ENCODE measurements at places on chromosomes 16 and 17.

- DNase-seq, result no peak
These were observed 231.0 kb downstream of the RAB11FIP4 start for GRCh38 chr17:31622500-31622899.

GRCh38 chr16:27758544-27758943 lies 208.6 kb downstream of the KATNIP start:
- no peak for DNase-seq

DNA sequence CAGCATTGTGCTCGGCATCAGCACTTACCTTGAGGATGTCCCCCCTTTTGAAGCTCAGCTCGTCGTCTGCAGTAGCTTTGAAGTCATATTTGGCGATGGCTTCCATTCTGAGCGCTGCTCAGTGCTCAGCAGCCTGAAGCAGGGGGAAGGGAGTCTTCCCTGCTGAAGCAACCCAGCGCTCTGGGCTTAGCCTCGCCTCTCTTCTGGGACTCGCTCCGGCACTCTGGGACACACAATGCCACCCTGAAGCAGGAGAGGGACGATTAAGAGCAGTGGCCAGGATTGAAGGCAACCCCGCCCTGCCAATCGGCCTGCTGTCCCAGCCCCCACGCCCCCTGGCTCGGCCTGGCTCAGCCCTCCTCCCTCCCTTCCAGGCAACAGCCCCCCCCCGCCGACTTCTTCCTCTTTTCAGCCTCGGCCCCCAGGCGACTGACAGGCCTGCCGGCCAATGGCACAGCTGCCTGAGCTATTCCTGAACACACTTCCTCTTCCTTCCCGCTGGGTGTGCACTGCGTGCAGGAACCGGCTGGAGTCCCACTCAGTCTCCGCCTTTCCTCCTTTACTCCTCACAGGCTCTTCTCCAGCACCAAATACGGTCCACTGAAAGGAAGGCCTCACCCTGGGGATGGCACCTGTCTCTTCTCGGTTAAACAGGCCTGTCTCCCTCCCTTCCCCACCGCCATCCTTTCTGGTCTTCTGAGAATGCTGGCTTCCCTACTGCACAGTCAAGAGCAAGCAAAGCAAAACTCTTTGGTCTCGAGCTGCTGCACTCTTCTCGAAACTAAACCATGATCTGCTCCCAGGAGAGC lies 11.8 kb downstream of the GRB2 start:
- DNase-seq, result peak; percentile 100

GRCh38 chr16:77491091-77491490 lies 56.3 kb upstream of the ADAMTS18 start:
- DNase-seq, result no peak

GRCh38 chr16:67571981-67572431 lies 9.7 kb downstream of the CTCF start:
- no peak for DNase-seq

GRCh38 chr17:29154516-29155226 lies 25.5 kb downstream of the MYO18A start:
- DNase-seq, result peak; percentile 38

GRCh38 chr16:89613231-89613953 lies at the start of gene DPEP1:
Gene DPEP1, plus strand, starts transcription at chr16:89613642. Its CDS starts 16,769 bp downstream, at chr16:89630411.
- DNase-seq, result no peak

DNA sequence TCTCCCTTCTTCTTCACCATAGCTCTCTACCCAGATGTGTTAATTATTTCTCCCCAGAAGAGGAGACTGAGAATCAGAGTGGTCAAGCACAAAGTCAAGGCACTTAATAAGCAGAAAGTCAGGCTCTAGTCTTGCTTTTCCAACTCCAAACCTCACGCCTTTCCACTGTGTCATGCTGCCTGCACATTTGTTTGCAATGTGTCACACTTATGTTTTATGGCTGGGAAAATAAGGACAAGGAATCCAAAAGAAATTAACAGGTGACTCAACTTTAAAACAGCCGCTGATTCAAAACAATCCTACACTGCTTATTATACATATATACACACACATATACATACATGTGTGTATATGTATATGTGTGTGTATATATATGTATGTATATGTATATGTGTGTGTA lies 255.7 kb upstream of the DYNLRB2 start:
- DNase-seq, result no peak

DNA sequence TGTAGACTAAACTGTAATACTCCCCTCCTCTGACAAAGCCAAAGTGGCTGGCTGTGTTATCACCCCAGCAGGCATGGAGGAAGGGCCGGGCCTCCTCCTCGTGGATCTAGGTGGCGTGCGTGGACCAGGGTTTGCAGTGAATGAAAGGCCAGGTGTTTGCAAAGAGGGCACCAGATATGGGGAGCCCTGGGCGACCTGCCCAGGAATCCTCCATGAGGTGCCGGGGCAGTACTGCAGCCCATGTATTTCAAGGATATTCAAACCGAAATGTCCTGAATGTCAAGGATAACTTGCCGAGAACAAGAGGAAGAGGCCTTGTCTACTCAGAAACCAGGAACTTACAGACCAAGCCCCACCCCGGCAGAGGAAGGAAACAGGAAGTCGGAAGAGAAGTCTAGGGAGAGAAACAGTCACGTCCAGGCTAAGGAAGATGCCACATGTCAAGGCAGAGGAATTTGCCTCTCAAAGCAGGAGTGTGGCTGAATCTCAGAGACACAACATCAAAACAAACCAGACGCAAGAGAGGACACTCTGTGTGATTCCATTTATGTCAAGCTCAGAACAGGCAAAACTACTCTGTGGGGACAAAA lies 13.7 kb upstream of the OSGIN1 start:
- DNase-seq, result no peak

DNA sequence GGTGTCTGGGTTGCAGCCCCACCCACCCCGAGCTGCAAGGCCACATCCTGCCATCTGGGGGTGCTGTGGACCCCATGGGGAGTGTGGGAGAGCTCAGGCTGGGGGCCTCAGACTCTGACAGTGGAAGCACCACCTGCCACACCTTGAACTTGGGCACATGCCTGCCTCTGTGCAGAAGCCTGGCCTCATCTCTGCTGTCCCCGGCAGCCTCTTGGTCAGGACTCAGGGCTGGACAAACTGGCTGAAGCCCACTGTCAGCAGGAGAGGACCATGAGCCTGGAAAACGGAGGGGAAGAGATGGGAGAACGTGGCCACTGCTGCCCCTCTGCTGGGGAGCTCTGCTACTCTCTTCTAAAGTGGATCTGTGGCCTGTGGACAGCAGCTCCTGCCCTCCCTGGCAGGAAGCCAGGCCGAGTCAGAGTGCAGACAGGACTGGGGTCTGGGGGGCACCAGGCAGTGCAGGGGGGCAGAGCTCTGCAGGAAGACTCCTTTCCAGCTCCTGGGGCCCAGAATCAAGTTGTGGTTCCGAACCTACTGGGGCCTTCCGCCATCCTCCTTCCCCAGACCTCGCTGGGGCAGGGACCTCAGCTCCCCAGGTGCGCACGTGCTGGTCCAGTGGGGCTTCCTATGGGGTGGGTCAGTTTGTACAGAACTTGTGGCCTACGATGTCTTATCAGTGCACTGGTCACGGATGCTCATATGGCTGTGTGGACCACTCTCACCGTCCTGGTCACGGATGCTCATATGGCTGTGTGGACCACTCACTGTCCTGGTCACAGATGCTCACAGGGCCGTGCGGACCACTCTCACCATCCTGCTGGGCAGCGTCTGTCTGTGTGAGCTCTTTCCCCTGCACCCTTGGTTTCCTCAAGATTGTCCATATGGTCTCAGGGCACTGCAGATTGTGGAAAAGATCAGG lies 207.7 kb downstream of the LAT start:
- DNase-seq, result no peak

GRCh38 chr16:65044873-65045272 lies 77.0 kb downstream of the CDH11 start:
- no peak for DNase-seq

GRCh38 chr17:28963055-28963611 lies 11.8 kb upstream of the PHF12 start:
- DNase-seq, result no peak

DNA sequence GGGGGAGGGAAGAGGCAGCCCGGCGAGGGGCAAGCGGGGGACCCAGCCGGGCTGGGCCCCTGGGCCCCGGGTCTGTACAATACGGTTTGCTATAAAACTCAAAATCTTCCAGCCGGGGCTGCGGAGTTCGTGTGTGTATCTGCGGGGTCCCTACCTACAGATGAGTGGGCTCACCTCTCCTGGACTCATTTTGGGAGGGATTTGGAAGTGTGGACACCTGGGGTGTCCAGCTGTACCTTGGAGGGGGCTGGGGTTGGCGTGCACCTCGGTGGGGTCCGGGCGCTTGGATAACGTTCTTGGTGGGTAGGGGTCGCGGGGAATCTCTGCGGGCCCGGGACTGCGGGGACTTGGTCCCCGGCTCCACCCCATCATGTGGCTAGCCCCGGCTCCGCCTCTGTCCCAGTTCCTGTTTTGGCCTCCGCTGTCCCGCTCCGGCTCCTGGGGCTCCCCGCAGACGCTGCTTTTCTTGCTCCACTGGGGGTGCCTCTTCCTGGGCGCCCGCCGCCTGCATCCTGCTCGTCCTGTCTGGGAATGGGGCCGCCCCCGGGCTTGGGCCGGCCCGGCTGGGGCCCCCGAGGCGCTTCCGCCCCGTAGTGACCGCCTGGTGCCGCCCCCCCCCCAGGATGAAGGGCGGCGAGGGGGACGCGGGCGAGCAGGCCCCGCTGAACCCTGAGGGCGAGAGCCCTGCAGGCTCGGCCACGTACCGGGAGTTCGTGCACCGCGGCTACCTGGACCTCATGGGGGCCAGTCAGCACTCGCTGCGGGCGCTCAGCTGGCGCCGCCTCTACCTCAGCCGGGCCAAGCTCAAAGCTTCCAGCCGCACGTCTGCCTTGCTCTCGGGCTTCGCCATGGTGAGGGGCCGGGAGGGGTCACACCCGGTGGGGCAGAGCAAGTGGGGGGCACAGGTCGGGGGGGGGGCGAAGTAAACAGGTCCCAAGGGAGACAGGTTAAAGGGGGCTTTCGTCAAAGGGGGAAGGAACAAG lies at the start of gene ORAI3:
TSS of gene ORAI3 (plus strand) at position 402 of the 983 bp plus-strand sequence. CDS start at position 624, 222 bp downstream.
- DNase-seq, result peak; percentile 83

Measured in colonic mucosa (tissue), 4 donors.